ENCODE measurements at places on chromosomes 6 and 20. TPM values are rescaled to one million over a fixed set of nuclear protein-coding genes. Genes with fewer than 3 reads are reported as not detected.

Gene TXLNB
- 0.22 TPM for total RNA-seq

Gene PKIB
- total RNA-seq: 113 TPM

Gene FRMD1
- total RNA-seq: 2.3 TPM

Gene ANGPT4
- total RNA-seq: 0.05 TPM

Measured in colonic mucosa (tissue), 4 donors.